ENCODE measurements at places on chromosomes 12 and 14.

DNA sequence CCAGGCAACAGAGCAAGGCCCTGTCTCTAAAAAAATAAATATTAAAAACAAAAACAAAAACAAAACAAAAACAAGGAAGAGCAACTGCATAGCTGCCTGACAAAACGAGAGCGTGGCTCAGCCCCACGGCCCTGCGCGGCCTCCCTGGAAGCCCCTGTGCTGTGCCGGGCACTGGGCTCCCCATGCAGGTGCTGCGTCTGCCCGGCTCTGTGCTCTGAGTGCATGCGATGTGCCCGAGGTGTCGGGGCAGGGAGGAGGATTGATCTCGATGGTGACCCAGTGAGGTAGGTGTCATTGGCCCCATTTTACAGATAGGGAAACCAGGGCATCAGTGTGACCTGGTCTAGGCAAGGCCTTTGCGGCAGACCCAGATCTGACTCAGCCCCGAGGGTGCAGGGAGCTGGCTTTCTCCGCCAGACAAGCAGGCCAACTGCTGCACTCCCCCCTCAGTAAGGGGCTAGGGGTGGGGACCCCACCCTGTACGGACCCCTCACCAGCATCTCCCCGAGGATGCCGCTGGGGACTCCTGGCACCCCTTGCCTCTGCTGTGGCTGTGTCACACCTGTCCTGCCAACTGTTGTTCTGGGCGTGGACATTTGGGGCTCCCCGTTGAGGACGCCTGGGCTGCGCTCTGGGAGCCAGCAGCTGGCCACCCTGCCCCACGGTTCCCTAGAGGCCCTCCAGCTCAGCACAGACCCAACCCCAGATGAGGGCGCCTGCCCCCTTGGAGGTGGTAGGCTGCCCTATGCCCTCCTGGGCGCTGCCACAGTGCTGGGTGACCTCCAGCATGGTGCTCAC lies 15.3 kb downstream of the GPR132 start:
- no peak for DNase-seq

DNA sequence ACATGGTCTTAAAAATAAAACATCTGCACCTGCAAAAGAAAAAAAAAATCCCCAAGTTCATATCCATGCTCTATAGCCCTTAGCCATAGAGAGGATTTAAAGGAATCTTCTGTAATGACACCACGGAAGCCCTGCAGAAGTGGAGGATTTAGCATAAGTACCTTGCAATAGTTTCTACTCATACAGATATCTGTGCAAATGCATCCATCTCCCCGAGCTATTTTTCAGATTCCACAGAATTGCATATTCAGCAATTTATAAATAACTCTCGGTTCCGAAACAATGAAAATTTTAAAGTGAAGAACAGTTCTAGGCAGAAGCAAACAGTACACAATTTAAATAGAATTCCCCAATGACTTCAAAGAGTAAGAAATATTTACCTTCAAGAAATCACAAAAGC lies 424 bp downstream of the IGF1 start:
- DNase-seq: no peak

GRCh38 chr14:50797250-50798047 lies 33.5 kb downstream of the NIN start:
- no peak for DNase-seq

- no peak for DNase-seq
Measured at GRCh38 chr14:105554022-105554421, 27.6 kb downstream of the TMEM121 start.

DNA sequence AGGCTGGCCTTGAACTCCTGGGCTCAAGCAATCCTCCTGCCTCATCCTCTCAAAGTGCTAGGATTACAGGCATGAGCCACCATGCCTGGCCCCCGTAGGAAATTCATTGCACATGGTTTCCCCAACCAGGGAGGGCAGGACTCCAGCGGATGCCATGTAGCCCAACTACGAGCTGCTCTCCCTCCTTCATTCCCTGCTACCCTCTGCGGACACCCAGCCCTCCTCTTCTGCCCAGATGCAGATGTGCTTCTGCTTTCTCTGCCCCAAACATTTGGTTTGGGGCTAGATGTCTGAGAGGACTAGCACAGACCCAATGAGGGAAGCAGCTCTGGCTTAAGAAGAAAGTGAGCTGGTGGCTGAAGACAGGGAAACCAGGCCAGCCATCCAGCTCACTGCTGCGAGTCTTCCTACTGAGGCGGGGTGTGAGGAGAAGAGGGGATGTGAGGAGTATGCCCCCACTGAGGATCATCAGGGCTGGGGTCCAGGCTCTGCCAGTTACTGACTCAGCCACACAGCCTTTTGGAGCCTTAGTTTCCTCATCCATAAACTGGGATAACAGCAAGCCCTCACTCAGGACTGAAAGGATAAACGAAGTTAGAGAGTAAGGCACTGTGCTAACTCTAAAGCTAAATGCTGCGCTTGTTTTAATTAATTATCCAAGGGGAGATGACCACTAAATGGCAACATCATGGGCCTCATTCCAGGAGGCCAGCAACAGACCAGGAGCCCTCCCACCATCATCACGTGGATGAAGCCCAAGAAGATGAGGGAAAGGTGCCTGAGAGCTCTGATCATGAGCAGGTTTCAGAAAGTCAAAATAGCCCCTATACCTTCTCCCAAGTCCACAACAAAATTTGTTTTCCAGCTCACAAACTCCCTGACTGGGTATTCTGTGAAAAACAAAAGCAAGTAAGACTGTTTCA lies 10.9 kb downstream of the CTDSP2 start:
- DNase-seq: no peak
